ENCODE measurements at places on chromosomes 3 and 15.

GRCh38 chr15:51970132-51970817, 1.3 kb downstream of the LEO1 start:
- DNase-seq = no peak

- no peak for DNase-seq
Observed at GRCh38 chr3:188358787-188359493, 205.0 kb downstream of the LPP start.

DNA sequence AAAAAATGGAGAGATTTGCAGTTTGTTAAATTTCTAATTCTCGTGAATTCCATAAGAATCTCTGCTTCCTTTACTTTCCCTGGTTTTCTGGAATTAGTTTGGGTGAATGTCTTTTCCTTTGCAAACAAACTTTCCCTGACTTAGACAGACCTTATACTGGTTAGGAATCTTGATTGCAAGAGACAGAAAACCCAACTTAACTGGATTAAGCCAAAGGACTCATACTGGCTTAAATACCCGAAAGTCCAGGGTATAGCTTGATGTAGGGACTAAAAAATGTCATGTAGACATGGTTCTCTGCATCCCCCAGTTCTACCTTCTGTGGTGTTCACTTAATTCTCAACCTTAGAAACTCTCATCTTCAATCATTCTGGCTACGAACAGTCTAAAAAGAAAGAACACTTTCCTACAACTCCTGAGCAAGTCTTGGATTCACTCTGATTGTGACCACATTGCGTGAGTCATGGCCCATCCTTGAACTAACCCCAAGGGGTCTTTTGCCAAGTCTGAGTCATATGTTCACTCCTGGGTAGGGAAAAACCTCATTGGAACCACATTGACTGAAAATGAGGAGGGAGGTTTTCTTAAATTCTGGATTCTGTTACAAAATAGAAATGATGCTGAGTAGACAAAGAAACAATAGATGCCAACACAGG, 136.0 kb upstream of the DAZL start:
- DNase-seq = no peak

DNA sequence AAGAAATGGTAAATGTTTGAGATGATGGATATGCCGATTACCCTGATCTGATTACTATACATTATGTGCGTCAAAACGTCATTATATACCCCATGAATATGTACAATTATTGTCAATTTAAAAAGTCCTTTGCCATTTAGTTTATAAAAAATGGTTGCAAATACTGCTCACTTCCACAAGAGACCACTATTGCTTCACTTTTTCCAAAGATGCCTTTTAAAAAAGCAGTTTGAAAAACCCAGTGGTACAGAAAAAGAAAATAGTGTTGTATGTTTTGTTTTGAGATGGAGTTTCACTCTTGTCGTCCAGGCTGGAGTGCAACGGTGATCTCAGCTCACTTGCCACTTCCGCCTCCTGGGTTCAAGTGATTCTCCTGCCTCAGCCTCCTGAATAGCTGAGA, 39.3 kb downstream of the EDEM1 start:
- no peak for DNase-seq

GRCh38 chr3:37945807-37946530, 44.6 kb upstream of the VILL start:
- no peak for DNase-seq

- DNase-seq = no peak
Observed at GRCh38 chr3:123971406-123971805, 10.4 kb upstream of the CCDC14 start.
